ENCODE measurements at places on chromosomes 6 and 20.

GRCh38 chr6:3721810-3722621 is 29.5 kb downstream of the PXDC1 start:
- no peak for DNase-seq

DNA sequence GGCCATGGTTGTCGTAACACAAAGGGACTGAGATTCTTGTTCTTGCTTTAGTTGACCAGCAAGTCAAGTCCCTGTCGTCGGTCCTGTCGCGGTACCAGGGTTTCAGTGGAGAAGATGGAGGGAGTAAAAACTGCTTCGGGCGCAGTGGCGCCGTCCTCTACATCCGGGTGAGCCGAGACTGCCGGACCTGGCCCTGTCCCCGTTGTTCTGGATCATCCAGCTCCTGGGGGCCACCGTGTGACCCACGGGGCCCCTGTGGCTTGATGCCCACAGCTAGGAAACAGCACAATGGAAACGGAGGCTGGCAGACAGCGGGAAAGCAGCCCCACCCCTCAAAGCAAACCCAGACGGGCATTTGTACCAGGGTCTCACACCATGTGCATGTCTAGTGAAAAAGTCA is 15.0 kb downstream of the MTG2 start:
- DNase-seq: no peak

DNA sequence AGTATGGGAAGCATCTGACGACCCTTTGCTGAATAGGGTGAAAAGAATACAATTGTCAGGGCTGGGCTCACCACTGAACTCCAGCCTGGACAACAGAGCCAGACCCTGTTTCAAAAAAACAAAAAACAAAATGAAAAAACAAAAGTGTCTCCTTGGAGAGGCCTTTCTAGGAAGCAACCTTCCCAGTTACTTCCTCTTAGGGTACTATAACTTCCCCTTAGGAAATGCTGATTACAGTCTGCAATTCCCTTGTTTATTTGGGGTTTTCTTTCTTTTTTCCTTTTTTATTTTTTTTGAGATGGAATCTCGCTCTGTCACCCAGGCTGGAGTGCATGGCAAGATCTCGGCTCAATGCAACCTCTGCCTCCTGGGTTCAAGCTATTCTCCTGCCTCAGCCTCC is 20.5 kb upstream of the TTPAL start:
- no peak for DNase-seq

- no peak for DNase-seq
Observed at GRCh38 chr6:29537714-29538403, 21.7 kb downstream of the UBD start.

DNA sequence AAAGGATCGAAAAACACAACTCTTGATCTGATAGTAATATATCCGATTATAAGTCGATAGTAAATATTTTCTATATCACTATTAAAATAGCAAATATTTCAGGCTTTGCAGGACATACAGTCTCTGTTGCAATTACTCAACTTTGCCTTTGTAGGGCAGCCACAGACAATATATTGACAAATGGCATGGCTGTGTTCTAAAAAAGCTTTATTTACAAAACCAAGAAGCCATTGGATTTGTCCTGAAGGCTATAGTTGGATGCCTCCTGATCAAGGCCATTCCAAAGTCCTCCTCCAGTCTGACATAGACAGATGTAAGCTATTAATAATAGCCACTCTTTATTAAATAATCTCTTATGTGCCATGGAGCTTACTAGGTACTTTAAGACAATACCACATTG is 5.9 kb downstream of the OCSTAMP start:
- DNase-seq: no peak

GRCh38 chr6:32332433-32332832 is 39.3 kb downstream of the TSBP1 start:
- no peak for DNase-seq

- DNase-seq: no peak
Observed at GRCh38 chr6:4585682-4586468, 190.3 kb upstream of the CDYL start.

DNA sequence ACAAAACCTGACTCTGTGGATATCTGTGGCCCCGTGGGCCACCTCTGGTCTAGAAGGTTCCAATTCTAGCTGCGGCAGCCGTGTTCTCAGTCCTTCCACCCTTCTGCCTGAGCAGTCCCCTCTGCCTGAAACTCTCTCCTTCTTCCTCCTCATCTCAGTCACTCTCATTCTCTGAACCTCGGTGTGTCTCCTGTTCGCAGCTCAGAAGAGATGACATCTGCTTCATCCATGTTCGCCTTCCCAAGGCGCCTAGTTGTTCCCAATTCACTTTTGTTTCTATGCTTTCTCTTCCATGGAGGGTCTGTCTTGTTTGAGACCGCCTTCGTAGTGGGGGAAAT is 95.5 kb downstream of the CEBPB start:
- DNase-seq: no peak

GRCh38 chr6:138101946-138102731 is 5.1 kb downstream of the PERP start:
- DNase-seq: no peak

DNA sequence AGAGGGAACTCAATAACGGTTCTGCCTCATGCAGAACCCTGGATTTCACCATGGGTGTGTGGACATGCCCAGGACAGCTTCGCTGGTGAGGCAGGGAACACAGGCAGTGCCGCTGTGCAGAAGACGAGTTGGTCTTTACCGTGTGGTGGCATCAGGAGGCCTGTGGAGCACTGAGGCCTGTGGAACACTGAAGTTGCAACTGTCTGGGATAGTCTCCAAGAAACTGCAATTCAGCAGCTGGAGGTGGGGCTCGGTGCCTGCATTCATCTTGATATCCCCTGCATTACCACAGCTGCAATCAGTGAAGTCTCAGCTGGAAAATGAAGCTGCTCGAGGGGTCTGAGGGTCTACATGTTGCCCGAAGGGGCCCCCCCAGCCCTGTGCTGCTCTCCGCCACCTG is 202.4 kb upstream of the CDH4 start:
- no peak for DNase-seq

GRCh38 chr6:81480139-81480538 is 272.3 kb downstream of the TENT5A start:
- no peak for DNase-seq

DNA sequence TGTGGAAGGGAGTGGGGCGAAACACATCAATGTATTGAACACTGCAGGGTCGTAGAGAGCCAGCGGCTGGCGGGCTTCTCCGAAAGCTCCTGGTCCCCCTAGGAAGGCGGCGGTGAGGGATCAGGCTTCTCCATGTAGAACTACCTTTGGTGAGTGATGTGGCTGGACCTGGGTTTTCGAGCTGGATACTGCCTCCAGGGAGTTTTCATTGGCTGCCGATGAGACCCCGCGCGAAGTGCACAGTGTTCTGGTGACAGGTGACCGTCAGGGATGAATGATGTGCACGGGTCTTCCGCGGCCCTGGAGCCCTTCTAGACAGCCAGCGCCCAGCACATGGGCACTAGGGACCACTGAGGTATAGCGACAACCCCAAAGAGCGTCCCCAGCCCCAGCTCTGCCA is 16.4 kb downstream of the ABT1 start:
- no peak for DNase-seq

- DNase-seq: no peak
Observed at GRCh38 chr6:126919947-126920346, 198.5 kb upstream of the RSPO3 start.

DNA sequence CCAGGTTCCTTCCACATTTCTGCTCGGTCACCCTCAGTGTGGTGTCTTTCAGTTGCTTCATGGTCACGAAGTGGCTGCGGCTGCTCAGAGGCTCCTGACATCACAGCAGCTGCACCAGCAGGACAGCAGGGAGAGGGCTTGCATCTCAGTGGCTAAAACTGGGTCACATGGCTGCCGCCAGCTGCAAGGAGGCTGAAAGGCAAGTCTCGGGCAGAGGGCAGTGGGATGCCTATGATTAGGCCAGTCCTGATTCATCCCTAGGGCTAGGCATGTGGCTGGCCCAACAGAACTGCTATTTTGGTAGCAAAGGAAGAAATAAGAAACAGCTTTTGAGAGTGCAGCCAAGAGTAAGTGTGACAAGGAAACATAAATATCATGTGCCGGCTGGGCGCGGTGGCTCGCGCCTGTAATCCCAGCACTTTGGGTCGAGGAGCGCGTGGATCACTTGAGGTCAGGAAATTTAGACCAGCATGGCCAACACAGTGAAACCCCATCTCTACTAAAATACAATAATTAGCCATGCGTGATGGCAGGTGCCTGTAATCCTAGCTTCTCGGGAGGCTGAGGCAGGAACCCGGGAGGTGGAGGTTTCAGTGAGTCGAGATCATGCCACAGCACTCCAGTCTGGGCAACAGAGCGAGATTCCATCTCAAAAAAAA is 46.6 kb downstream of the RBM38 start:
- DNase-seq: no peak

DNA sequence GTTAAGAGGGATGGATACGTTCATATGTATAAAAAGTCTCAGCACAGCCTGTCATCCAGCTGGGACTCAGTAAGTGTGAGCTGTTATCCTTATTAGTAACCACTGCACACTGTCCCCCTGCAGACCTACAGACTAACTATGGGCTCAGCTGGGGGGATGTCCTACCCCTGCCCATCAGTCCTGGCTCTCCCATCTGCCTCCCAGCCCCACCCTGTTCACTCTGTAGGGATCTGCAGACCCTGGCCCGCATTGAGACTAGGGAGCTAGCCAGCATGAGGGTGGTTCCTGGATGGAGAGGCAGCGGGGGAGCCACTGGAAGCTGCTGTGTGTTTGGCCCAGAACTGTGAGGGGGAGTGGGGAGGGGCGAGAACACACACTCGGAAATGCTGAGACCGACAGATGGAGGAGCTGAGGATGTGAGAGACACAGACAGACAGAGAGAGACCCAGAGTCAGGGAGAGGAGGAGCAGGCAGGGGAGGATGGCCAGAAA is 17.1 kb downstream of the XKR7 start:
- no peak for DNase-seq

DNA sequence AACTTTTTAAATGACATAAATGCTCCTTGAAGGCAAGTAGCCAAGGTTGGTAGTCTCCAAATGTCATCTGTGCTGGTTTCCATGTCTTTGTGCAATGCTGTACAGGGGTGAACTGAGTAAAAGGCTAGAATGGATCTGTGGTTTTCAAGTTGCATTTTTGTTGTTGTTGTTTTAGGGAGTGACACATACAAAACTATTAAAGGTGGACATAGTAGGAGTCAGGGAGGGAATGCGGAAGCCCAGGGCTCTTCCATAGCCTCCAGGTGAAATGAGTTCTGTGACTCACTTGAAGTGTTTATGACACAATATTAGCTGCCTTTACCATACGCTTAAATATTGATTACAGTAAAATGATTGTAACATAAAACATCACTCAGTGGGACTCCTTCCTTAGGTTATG is 22.5 kb upstream of the QKI start:
- DNase-seq: no peak

GRCh38 chr6:108947114-108947854 is 99.1 kb downstream of the ARMC2 start:
- no peak for DNase-seq

- DNase-seq: no peak
Observed at GRCh38 chr6:34319471-34319885, 70.7 kb upstream of the SMIM29 start.

GRCh38 chr20:35434085-35435005 is 3.7 kb downstream of the GDF5 start:
- DNase-seq: no peak

DNA sequence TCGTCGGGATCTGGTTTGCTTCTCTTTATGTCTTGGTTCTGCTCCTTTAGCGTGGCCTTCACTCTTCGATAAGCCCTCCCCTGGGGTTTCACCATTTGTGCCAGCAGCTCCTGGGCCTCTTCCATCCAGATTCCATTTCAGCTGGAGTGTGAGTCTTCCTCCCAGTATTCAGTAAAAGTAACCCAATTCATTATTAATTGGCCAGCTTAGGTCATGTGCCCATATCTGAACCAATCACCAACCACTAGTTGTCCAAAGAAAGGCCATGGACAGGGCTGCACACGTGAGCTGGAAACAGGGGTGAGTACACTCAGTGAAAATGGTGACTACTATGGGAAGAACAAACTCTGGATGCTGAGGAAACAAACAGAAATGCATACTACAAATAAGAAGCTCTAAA is 2.8 kb upstream of the DOK5 start:
- DNase-seq: no peak

DNA sequence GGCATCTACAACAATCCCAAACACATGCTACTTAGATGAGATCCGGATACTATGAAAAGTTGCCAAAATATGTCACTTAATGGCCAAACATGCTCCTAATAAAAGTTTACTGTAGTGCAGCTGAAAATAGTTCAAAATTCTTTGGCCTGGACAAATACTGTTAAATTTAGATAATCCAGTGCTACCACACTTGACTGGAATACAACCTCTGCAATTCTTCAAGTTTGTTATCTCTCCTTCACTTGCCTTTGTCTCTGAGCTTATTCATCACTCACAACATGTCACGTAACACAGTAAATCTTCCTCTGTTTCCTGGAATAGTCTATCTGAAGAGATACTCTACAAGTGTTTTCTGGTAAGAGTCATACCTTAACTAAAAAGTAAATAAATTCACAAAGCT is 10.5 kb upstream of the PLN start:
- DNase-seq: no peak

GRCh38 chr6:78850621-78851020 is 16.7 kb upstream of the IRAK1BP1 start:
- no peak for DNase-seq

DNA sequence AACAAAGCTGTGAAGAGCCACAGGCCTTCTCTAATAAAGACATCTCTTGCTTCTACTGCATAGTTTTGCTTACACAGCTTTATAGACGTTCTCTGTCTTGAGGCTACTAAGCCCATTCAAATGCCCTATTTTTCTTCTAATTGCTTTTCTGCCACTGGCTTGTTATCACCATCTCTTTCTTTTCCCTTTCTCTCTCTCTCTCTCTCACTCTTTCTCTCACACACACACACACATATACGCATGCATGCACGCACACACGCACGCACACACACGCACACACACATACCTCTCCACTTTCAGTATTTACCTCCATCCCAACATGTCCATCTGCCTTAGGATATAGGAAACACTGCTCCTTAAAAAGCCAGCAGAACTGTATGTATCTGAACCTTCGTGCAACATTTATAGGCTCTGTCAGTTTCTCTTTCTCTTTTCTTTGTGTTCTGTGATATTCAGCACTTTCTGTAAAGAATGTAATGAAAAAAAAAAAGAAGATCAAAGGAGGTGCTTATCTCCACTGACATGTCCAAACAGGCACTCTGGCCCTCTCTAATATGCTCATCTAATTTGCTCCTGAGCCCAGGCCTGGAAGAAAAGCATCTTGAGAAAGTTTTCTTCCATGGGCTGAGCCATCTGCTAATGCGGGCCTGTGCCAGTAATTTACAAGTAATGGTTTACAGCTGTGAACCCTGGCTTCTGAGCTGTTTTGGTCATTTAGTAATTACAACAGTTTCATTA is 1046.7 kb upstream of the MAP3K7 start:
- no peak for DNase-seq

GRCh38 chr20:61980647-61981583 is 84.8 kb downstream of the TAF4 start:
- DNase-seq: no peak

DNA sequence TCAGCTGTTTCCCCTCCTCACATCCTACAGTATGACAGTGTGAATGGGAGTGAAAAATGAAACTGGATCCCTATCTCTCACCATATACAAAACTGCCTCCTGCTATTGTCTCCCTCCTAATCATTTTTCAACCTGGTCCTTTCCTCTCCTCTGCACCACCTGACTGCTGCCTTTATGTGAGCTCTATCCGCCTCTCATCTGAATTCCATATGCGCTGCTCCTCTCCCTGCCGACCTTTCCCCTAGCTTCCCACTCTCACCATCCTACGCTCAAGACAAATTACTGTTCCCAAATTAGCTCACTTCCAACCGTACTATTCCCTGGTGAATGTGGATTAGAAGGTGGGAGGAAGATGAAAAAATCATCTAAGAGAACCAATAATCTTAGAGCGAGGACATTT is 148.4 kb upstream of the FBXL4 start:
- DNase-seq: no peak
